Bone marrow (tissue), 2 donors: ENCODE measurements at places on chromosomes 1 and 21.

DNA sequence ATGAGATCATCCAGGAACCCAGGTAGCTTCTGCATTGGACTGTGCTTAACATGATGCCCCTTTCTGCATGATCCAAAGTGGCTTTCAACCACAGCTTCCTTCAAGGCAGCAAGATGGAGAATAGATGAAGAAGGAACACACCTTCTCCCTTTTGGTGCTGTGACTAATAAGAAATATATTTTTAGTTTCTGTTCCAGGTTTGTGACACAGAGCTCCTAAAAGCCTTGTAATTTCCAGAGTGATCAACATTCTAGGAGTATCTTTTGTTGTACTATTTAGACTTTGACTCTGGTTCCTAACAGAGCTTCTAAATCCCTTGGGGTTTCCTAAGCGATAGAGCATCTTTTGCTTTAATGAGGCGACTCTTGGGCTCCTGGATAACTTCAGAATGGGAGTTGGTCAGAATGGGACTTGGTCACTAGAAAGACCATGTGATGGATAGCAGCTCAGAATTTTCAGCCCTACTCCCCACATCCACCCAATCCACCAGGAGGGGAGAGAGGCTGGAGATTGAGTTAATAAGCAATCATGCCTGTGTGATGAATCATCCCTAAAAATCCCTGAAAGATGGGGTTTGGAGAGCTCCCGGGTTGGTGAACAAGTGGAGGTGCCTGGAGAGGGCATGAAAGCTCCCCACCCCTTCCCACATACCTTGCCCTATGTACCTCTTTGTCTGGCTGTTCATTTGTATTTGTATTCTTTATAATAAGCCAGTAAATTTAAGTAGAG, 134.8 kb downstream of the FGGY start:
- no peak for DNase-seq

DNA sequence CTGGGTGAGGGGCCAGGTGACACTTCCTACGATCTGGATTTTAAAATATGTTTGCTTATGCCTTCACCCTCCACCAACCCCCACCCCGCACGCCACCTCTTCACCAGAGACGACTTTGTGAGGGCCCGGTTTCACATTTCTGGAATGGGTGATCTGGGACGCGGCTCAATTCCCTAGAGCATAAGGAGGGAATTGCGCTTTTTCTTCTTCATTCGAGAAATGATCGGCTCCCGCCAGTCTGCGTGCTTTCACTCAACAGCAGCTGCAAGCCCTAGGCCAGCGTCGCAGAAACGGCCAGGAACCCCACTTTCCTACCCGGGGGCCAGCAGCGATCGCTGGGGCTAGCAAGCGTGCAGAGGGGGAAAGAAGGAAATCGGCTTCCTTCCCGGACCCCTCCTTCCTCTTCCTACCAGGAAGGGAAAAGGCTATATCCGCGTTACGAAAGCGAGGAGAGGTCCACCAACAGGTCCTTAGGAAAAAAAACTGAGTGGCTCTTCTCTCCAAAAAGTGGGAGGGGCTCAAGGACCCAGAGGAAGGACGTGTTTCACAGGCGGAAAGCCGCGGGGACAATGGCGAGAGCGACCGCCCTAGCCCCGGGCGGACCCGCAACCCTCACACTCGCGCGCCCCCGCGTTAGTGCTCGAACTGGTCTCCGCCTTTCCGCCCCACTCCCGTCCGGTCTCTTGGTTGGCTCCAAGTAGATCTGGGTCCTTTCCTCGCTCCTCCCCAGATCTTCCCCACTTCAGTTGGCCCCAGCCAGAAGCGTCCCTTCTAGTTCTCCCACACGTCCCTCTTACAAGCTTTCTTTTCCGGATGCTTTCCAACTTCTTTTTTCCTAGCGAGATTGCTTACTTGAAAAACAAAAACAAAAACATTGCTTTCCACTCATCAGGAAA, 1.1 kb upstream of the ADAMTS1 start:
- no peak for DNase-seq

- DNase-seq: no peak
Observed at GRCh38 chr1:47754221-47754620, 243.0 kb downstream of the TRABD2B start.

GRCh38 chr21:21051109-21052055, 53.2 kb downstream of the NCAM2 start:
- DNase-seq: no peak

DNA sequence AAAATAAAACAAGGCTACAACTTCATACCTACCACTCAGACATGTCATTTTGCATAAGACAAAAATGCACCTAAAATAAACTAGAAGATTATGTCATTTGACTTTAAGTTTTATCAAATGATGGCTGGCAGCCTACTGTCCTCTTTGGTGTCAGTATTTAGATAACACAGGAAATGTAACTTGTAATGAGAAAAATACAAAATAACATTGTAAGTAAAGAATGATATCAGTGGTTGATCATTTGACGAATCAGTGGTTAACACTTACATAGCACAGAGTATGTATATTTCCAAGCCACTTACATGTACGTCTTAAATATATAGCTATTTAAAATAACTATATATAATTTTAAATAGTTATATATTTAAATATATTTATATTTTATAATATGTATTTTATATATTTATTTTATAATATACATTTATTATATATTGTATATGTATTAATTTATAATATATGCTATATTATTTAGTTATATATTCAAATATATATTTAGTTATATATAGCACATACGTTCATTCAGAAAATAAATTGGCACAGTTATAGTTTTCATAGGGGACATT, 44.1 kb downstream of the ZNF678 start:
- no peak for DNase-seq

GRCh38 chr1:160258177-160258798, 4.1 kb downstream of the DCAF8 start:
- no peak for DNase-seq

GRCh38 chr1:22388671-22389450, 62.8 kb upstream of the ZBTB40 start:
- no peak for DNase-seq

DNA sequence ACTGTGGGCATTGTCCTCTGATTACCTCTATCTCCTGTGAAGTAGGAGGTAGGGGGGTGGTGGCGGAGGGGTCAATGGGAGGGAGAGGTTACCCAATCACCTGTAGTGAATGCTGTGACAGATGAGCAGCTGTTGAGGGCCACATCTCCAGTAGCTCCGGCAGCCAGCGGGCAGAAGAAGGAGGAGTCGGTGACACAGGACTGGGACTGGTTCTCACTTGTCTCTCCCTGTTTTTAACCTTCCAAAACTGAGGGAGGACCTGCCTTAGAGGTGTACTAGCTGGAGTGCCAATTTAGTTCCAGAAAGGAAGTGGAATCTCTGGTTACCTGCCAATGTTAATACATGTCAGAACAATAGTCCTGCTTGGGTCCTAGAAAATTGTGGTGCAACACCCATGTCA, 56.2 kb upstream of the ENAH start:
- DNase-seq: no peak

DNA sequence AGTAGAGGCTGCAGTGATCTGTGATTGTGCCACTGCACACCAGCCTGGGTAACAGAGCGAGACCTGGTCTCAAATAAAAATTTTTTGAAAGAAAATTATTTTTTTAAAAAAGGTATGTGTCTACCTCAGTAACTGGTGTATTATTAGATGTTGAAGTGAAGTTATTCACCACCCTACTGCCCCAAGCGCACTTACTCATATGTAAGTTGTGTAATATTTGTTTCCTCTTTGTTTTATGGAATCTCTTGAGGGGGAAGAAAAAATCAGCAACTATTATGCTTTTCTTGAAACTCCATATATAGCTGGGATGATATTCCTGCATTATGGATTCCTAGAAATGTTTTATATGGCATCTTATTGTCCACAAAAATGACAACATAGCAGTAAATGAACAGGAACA, 21.3 kb downstream of the RBM15 start:
- no peak for DNase-seq

GRCh38 chr1:195934817-195935553, 673.3 kb downstream of the KCNT2 start:
- DNase-seq: no peak

GRCh38 chr1:15225461-15225860, 21.6 kb upstream of the FHAD1 start:
- DNase-seq: no peak

- no peak for DNase-seq
Observed at GRCh38 chr1:200317236-200317635, 92.6 kb downstream of the ZNF281 start.

DNA sequence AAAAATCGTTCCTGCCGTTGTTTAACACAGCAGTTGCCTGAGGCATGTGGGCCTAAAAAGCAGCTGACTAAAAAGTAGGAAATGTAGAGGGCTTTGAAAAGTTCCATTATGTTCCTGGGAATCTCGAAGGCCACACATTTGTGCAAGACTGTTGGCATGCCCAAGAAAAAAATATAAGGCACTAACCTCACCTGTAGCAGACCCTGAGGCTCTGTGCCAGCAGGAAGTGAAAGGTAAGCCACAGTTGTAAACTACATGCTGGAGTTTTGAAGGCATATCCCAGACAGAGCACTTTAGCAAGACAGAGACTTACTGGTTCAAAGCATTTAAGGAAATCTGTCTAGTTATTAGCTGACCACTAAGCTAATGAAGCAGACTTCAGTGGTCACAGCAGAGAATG, 52.7 kb downstream of the TRMT1L start:
- no peak for DNase-seq

GRCh38 chr1:216215169-216215568, 208.1 kb downstream of the USH2A start:
- DNase-seq: no peak

- no peak for DNase-seq
Observed at GRCh38 chr1:158203693-158204457, 23.2 kb downstream of the CD1D start.

- DNase-seq: peak; percentile 43
Observed at GRCh38 chr1:28775121-28775942, 36.6 kb upstream of the OPRD1 start.

DNA sequence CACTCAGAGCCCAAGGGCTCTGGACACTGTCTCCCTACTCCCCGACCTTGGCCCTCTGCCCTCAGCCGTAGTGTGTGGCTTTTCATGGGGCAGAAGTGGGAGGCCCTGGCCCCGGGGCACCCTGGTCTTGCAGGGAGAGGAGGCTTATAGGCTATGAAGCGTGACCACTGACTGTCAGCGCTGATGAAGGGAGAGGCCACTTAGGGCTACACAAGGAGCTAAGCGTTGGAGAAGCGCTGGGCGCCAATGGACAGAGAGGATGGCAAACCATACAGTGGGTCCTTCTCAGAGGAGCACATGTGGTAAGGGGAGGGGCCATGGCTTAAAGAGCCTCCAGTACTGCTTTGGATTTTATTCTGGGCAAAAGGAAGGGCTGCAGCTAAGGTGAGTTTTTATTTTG, 7.9 kb downstream of the CRABP2 start:
- DNase-seq: no peak

DNA sequence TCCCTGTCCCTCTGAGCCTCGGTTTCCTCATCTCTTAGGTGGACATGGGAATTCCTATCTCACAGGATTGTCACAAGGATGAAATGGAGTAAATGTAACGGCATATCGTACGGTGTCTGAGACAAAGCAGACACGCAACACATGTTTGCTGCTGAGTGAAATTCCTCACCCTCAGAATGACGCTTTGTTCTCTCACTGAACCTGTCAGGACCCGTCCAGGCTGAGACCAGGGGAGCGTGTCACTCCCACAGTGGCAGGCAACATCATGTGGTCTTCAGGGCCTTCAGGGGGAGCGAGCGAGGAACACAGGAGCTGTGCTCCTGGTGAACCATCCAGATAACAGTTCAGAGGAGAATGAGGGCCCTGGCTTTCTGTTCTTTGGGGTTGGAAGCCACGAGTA, 74.2 kb downstream of the TOMM20 start:
- no peak for DNase-seq

DNA sequence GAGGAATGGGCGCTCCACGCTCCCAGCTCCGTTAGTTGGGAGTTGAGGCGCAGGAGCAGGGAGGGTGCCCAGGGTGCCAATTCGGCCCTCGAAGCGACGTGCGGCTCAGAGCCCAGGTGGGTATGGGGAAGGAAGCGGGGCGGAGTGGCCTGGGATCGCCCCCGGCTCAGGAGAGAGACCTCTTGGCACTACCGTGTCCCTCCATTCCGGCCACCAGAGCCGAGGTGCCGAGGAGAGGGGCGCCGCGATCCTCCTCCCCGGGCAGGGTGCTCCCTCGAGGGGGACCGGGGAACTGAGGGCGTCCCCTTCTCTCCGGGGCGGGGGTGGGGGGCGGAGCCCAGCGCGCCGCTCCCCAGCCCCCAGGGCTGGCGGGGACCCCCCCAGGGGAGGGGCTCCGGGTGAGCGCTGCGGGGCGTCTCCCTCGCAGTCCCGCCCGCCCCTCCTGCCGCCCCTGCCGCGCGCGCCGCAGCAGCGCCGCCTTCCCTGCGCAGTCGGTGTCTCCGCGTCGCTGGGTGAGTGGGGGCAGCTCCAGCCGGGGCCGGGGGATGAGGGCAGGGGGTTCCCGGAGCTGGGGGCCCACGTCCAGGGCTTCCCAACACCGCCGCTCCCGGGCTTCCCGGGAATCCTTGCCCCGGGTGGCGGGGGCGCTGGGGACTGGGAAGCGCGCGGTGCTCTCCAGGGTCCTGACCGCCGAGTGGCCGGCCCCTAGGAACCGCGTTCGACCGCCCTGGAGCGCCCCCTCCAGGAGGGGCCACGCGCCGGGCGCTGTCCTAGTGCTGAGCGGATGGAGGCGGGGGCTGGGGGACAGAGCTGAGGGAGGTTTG, at the start of gene HPCA:
TSS of gene HPCA (plus strand) at position 488 of the 824 bp plus-strand sequence. CDS start 2,408 bp downstream, outside the sequence.
- DNase-seq: no peak

GRCh38 chr1:172547071-172547470, 14.1 kb downstream of the SUCO start:
- DNase-seq: no peak

DNA sequence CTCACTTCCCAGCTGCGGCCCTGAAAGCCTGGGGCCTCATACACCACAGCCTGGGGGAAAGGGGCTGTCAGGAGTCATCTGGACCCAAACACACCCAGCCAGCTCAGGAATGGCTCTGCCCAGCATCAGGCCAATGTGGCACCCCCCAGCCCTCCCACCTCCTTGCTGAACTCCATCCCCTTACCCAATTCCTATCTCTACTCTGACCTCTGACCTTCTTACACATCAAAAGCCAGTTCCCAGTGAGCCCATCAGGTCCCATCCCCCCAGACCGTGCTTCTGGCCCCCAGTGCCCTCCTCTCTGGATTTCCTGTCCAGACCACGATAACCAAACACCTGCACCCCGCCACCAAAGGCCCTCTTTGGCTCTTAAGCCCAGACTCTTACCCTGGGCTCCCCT, 16.3 kb downstream of the CRYBG2 start:
- no peak for DNase-seq

DNA sequence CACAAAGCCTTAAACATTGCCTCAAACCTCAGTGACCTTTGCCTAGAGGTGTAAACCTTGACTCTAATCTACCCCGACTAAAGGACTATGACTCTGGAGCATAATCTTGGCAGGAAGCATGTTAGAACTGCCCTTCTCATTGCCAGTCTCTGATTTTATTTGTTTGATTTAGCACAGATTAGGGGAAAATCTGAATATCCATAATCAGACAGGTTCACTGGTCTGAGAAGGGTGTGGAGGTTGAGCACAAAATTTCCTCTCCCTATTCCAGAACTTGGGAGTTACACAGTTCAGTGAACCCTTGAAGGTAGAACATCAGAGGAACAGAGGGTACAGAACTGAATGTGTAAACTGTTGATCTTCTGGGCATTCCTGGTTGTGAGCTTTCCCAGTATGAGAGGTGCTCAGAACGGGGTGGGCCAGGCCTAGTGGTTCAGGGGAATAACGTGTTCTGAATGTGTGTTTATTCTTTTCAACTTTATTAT, 8.3 kb upstream of the PSMB4 start:
- DNase-seq: no peak

GRCh38 chr1:186703209-186703766, 23.1 kb upstream of the PTGS2 start:
- no peak for DNase-seq
